HepG2 (cell line): ENCODE measurements at places on chromosomes 16 and 17. TPM values are rescaled to one million over a fixed set of nuclear protein-coding genes. Genes with fewer than 3 reads are reported as not detected.

The MYADML2 gene
- total RNA-seq = not detected in 2 replicates

- H3K36me3 ChIP-seq = no peaks in the 10 kb centered on the region
- no peaks in the 10 kb centered on the region; the same call in 1 of the 2 replicates for H3K27me3 ChIP-seq
- peaks cover 24% of the 10 kb centered on the region for H3K4me1 ChIP-seq
- no peak overlapping the region for H3K27ac ChIP-seq
Observed at GRCh38 chr17:21119247-21119918, 7.4 kb upstream of the DHRS7B start.

- H3K36me3 ChIP-seq = no peaks in the 10 kb centered on the region
- DNase-seq = no peak
- H3K4me3 ChIP-seq = no peak overlapping the region
- no peaks in the 10 kb centered on the region for H3K27me3 ChIP-seq
- H3K27ac ChIP-seq = no peak overlapping the region
Observed at GRCh38 chr16:19850131-19850817, 34.4 kb downstream of the GPRC5B start.

DNA sequence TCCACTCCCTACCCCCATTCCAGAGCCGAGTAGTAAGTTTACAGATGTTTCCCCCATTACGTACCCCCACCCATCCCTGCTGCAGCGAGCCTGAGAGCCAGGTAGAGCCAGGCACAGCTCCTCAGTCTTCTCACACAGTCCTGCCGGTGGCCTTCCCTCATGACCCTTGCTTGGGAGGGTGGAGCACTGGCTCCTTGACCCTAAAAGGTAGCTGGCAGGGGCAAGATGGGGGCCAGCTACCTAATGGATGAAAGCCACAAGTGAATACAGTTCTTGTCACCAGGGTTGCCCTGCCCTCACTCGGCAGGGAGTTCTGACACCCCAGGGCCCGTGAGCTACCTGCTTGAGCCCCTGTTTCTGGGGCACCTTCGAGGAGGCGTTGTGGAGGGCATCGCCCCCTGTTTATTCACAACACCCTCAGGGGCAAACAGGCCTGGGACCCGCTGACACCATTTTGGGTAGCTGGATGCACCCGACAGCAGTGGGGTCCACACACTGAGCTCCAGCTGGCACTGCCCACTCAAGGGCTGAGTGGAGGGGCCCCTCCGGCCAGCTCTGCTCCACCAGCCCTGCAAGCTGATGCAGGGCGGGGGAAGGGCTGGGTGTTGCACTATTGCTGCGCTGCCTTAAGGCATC is 22.2 kb downstream of the ADAM11 start:
- H3K4me1 ChIP-seq = peaks cover 46% of the 10 kb centered on the region
- H3K27me3 ChIP-seq = peaks cover 3% of the 10 kb centered on the region; the same call in 1 of the 2 replicates
- H3K27ac ChIP-seq = no peak overlapping the region
- no peak overlapping the region for H3K4me3 ChIP-seq

- peaks cover 26% of the 10 kb centered on the region for H3K27me3 ChIP-seq
- H3K4me1 ChIP-seq = peaks cover 6% of the 10 kb centered on the region; the same call in 1 of the 2 replicates
- no peaks in the 10 kb centered on the region for H3K36me3 ChIP-seq
- no peak overlapping the region for H3K4me3 ChIP-seq
- no peak for DNase-seq
Observed at GRCh38 chr17:76870377-76870714, 2.1 kb downstream of the MGAT5B start.

- peaks cover 13% of the 10 kb centered on the region for H3K4me1 ChIP-seq
- H3K27ac ChIP-seq = no peak overlapping the region
- H3K27me3 ChIP-seq = no peaks in the 10 kb centered on the region
- H3K36me3 ChIP-seq = peaks cover 76% of the 10 kb centered on the region
- DNase-seq = no peak
- no peak overlapping the region for H3K4me3 ChIP-seq
Observed at GRCh38 chr17:82247856-82248671, 19.2 kb downstream of the SLC16A3 start.

The CDRT4 gene
- 1.9 and 5.8 TPM in 2 replicates for total RNA-seq

The RNU2-1 gene
- total RNA-seq = not detected in 2 replicates

DNA sequence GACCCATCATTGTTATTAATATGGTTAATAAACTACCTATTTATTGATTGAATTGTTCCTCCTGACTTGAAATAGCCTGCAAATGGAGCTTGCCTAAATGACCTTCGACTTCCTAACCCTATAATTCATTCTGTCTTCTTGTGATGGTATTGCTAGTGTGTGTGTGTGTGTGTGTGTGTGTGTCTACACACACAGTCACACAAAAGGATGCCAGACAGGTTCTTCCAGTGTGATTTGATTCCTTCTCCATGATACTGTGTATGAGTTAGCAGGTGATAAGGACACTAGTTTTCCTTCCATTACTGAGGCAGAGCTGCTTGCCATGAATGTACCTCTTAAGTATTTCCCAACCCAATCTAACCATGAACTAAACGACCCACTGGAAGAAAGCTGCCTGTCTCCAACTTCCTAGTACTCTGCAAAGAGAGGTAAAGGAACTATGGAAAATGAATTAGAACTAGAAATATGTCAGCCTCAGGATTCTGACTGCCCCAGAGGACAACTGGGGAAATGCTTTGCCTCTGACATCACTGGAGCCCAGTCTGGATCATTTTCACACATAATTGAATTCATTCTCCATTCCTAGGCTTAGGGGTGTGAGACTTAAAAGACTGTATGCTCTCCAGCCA is 3.5 kb upstream of the CDC6 start:
- peaks cover 4% of the 10 kb centered on the region for H3K36me3 ChIP-seq
- peaks cover 43% of the 10 kb centered on the region for H3K4me1 ChIP-seq
- DNase-seq = no peak
- H3K27me3 ChIP-seq = no peaks in the 10 kb centered on the region
- no peak overlapping the region for H3K4me3 ChIP-seq

The NUPR1 gene
- 18.0 and 23.9 TPM in 2 replicates for total RNA-seq

- no peak for DNase-seq
- H3K36me3 ChIP-seq = no peaks in the 10 kb centered on the region; the same call in 1 of the 2 replicates
- peaks cover 15% of the 10 kb centered on the region for H3K4me1 ChIP-seq
- H3K27ac ChIP-seq = no peak overlapping the region
- no peak overlapping the region for H3K4me3 ChIP-seq
Observed at GRCh38 chr17:46974086-46974485, 5.0 kb downstream of the RPRML start.

GRCh38 chr16:56477096-56477878 is 25.9 kb downstream of the OGFOD1 start:
- no peaks in the 10 kb centered on the region for H3K4me1 ChIP-seq
- peaks cover 58% of the 10 kb centered on the region for H3K36me3 ChIP-seq
- DNase-seq = peak; percentile 27

- H3K4me1 ChIP-seq = peaks cover 38% of the 10 kb centered on the region
- no peak for DNase-seq
- H3K27me3 ChIP-seq = peaks cover 18% of the 10 kb centered on the region
- no peak overlapping the region for H3K4me3 ChIP-seq
- H3K27ac ChIP-seq = no peak overlapping the region
- H3K36me3 ChIP-seq = no peaks in the 10 kb centered on the region
Observed at GRCh38 chr16:162271-162991, 3.3 kb upstream of the HBM start.

The PRR35 gene
- 0.07 TPM in 1 of 2 replicates, not detected in the other for total RNA-seq

DNA sequence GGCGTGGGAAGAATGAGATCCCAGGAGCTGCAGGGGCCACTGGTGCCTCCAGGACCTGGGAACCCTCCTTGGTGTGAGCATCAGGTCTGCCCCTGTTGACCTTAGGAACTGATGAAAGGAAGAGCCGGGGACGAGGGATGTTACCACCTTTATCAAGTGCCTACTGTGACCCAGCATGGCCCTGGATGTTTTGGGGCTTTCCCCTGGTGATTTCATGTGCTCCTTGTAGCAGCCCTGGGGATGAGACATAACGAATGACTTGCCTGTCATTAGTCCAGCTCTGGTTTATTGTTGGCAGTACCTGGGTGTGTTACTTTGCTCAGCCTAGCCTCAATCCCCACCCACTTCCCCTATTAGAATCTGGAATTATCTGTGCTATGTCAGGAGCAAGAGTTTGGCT is 39.9 kb downstream of the WSCD1 start:
- no peak for DNase-seq
- H3K27ac ChIP-seq = no peak overlapping the region
- no peaks in the 10 kb centered on the region for H3K27me3 ChIP-seq
- H3K4me1 ChIP-seq = peaks cover 9% of the 10 kb centered on the region; the same call in 1 of the 2 replicates

DNA sequence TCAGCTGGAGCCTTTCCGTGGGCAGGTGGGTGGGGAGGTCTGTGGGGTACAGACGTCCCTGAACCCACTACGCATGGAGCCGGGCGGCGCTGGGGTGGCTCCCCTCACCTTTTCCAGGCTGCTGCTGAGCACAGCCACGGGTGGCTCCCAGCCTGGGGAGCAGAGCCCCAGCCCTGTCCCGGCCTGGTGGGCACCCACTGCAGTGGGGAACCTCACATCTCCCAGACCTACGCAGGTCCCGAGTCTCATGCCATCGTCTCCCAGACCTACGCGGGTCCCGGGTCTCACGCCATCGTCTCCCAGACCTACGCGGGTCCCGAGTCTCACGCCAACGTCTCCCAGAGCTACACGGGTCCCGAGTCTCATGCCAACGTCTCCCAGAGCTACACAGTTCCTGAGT is 17.0 kb upstream of the APRT start:
- H3K4me3 ChIP-seq = no peak overlapping the region
- H3K27ac ChIP-seq = no peak overlapping the region
- no peak for DNase-seq
- H3K4me1 ChIP-seq = 0 out of 2 replicates have a peak, but pooled peaks cover 7% of the 10 kb centered on the region
- H3K27me3 ChIP-seq = no peaks in the 10 kb centered on the region
- no peaks in the 10 kb centered on the region for H3K36me3 ChIP-seq

The KRTAP16-1 gene
- not detected in 2 replicates for total RNA-seq

The EFCAB5 gene
- not detected in 2 replicates for total RNA-seq

DNA sequence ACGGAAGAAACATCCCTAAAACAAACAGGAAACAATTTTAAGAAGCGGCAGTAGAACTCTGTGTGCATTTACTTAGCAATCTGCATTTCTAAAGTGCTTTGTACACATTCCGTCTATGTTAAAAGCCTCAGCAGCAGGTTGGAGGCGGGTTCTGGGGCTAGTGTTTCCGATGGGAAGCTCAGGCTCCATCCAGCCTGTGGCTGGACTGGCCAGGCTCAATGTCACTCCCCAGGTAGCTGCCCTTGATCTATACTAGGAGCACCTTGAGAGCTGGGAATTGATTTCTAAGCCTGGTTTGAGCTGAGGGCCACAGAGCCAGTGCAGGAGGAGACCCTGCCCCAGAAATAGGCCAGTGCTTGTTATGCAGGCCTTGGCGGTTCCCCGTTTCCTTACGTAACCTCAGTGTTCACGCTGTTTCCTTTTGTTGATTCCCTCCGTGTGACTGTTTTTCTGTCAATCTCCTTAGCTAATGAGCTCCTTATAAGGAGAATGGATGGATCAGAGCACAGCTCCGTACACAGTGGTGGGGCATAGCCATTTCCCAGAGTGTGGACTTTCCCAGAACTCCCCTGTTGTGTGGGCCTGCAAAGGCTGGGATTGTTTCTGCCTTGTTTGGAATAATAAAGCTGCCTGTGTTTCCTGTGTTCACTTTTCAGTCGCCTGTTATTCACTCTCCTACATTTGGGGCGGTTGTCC is 21.4 kb downstream of the ADORA2B start:
- peaks cover 50% of the 10 kb centered on the region for H3K4me1 ChIP-seq
- peak; percentile 90 for DNase-seq
- H3K4me3 ChIP-seq = peak overlapping the region; percentile 75
- H3K36me3 ChIP-seq = no peaks in the 10 kb centered on the region; the same call in 2 of the 3 replicates
- no peaks in the 10 kb centered on the region for H3K27me3 ChIP-seq
- H3K27ac ChIP-seq = peak overlapping the region; percentile 84

- H3K36me3 ChIP-seq = no peaks in the 10 kb centered on the region
- H3K4me1 ChIP-seq = peaks cover 49% of the 10 kb centered on the region
- H3K27ac ChIP-seq = no peak overlapping the region
- no peak for DNase-seq
Observed at GRCh38 chr17:40486522-40487370, 14.7 kb downstream of the TNS4 start.

The FNDC8 gene
- not detected in 2 replicates for total RNA-seq

The HOXB4 gene
- not detected in 2 replicates for total RNA-seq
